ENCODE measurements at places on chromosomes 13 and 19.

DNA sequence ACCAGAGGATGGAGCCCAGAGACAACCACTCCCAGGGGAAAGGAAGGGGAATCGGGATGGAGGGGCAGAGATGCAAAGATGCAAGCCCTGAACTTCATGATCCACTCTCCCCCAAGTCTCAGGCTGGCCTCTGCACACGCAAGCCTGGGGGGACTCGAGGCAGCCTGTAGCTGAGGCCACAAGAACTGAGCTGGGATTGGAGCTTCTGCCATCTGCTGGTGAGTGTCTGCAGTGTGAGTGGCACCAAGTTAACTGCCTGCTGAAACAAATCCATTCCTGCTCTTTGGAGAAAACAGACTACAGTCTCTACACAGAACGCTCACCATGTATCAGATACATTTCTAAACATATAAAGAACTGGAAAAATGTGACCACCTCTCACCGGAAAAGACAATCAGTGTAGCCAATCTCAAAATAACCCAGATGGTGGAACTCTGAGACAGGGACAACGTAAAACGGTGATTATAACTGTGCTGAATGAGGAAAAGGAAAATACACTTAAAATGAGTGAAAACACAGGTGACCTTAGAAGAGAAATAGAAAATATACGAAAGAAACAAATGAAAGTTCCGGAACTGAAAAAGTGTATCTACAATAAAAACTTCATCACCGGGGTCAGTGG, 62.1 kb downstream of the KLF2 start:
- DNase-seq, result peak; percentile 77

GRCh38 chr19:14821937-14822336, 13.0 kb downstream of the OR7A5 start:
- no peak for DNase-seq

- DNase-seq, result no peak
Measured at GRCh38 chr13:31997641-31998040, 33.9 kb upstream of the FRY start.

DNA sequence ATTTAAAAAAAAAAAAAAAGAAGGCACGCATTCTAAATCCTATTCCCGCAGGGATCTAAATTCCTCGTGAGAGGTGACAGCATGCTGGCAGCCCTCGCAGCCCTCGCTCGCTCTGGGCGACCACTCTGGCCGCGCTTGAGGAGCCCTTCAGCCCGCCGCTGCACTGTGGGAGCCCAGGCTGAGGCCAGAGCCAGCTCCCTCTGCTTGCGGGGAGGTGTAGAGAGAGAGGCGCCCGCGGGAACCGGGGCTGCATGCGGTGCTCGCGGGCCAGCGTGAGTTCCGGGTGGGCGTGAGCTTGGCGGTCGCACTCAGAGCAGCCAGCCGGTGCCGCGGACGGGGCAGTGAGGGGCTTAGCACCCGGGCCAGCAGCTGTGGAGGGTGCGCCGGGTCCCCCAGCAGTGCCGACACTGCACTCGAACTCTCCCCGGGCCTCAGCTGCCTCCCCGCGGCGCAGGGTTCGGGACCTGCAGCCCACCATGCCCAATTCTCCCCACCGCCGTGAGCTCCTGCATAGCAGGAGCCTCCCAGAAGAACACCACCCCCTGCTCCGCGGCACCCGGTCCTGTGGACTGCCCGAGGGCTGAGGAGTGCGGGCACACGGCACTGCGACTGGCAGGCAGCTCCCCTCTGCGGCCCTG, 553.9 kb downstream of the LMO7 start:
- no peak for DNase-seq

GRCh38 chr13:44313674-44314073, 60.0 kb upstream of the SERP2 start:
- no peak for DNase-seq

- DNase-seq, result no peak
Measured at GRCh38 chr13:98098516-98098915, 44.4 kb upstream of the FARP1 start.

DNA sequence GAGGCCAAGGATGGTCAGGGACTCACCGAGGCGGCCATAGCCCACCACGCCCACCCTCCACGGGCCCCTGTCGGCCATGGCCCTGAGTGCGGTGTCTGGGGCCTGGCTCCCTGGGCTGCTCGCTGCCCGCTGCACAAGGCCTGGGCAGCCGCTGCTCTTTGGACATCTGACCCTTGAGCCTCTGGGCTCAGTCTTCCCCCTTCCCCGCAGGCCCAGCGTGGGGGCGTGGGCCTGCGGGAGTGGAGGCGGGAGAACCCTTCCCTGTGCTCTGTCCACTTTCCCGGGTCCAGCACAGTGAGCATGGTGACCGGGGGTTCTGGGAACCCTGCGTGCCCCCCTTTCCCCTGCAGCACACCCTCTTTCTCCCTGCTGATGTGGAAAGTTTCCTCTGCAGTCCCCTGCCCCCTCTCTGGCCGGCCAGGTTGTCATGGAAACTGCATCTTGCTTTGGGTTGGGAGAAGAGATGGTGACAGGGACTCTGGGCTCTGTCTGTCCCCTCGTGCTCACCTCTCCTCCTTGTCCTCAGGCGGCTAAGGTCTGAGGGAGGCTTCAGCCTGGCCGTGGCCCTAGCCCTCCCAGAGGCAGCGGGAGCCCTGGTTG, at the start of gene ASPDH:
ASPDH (minus strand) TSS at position 168 of the 600 bp plus-strand sequence; CDS start at position 78, 90 bp downstream.
- DNase-seq, result no peak

DNA sequence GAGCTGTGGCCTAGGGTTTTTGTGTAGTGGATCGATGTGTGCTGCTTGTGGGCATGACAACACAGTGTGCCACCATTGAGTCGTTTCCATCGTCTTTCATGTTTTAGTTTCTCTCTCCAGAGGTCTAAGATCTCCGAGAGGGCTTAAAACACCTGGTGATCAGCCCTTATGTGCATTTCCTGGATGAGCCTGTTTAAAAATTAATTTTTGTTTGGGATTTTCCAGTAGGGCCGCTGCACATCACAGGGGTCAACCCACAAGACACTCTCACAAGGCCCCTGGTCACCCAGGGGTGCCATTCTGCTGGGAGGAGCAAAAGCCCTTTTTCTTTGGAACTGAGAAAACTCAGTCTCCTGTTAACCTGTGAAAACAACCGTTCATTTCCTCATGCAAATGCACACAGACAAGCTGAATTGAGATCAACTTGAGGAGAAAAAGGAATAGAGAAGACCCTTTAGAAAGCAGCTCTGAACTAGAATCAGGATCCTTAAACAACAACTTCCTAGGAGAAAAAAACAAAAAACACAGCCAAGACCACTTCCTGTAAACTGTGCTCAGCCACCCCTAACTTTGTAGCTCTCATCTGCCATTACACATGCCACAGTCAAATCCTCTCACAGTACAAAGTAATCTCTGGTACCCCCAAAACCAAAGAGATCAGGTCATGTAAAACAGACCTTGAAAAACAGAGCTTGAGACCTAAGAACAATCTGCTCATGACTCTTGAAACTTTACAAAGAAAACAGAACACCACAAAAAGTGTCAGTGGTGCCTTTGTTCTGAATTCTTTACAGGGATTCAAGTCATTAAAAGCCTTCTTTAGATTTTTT, 8.3 kb upstream of the MTRF1 start:
- peak; percentile 12 for DNase-seq

DNA sequence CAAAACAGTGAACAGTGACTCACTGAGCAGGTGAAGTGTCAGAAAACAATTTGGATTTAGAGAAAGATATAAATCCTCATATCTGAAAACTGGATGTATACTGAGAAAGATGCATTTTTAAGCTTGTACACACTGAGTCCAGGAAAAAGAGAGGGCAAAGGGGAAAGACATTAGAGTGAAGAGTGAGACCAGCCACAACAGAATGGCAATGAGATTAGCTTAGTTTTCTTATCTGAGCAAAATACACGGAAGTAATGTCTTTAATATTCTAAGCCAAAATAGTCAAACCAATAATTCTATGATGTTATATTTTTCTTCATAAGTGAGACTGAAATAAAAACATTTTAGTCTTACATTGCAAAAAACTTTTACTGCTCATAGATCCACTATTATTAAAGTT, 236.0 kb downstream of the SLITRK5 start:
- no peak for DNase-seq

- no peak for DNase-seq
Measured at GRCh38 chr19:46944123-46944748, 75.4 kb upstream of the NPAS1 start.

DNA sequence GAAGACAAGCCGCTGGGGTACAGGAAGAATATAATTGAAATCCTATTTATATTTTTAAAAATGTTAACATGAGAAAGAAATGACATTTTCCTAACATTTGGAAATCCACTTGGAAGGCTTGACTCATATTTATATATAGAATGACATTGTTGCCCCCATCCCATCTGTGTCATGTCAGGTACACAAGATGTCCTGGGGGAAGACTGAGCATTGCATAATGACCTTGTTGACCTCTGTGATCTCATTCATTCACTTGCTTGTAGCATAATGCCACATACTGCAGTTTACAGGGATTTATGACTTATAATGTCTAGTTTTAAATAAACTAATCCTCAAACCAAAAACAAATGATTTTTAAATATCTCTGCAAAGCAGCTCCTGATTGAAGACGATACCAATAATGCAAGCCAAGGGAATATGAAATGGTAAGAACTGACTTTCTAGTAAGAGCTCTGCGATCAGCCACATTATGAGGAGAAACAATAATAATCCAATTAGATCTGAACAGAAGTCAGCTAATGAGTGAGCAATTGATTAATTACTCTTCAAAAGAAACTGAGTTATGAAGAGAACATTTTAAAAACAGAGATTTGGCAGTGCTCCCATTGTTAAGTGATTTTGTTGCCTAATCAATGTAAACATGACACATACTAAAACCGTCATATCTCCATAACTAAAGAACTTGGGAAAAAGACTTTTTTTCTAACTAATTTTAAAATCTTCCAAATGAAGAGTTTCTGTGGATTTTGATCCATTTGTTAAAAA, 21.2 kb upstream of the VWA8 start:
- DNase-seq, result no peak

DNA sequence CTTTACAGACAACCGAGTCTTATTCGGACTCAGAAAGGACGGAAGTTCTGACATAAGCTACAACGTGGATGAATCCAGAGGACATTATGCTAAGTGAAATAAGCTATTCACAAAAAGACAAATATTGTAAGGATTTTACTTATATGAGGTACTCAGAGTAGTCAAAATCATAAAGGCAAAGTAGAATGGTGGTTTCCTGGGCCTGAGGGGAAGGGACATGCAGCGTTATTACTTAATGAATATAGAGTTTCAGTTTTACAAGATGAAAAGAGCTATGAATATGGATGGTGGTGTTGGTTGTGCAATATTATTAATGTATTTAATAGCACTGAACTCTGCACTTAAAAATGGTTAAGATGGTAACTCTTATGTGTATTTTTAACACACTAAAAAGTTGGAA, 419.1 kb upstream of the SGCG start:
- no peak for DNase-seq

- no peak for DNase-seq
Measured at GRCh38 chr19:22503524-22503923, 81.4 kb upstream of the ZNF98 start.

GRCh38 chr13:89650226-89650625, 1697.3 kb upstream of the MIR17HG start:
- DNase-seq, result no peak

DNA sequence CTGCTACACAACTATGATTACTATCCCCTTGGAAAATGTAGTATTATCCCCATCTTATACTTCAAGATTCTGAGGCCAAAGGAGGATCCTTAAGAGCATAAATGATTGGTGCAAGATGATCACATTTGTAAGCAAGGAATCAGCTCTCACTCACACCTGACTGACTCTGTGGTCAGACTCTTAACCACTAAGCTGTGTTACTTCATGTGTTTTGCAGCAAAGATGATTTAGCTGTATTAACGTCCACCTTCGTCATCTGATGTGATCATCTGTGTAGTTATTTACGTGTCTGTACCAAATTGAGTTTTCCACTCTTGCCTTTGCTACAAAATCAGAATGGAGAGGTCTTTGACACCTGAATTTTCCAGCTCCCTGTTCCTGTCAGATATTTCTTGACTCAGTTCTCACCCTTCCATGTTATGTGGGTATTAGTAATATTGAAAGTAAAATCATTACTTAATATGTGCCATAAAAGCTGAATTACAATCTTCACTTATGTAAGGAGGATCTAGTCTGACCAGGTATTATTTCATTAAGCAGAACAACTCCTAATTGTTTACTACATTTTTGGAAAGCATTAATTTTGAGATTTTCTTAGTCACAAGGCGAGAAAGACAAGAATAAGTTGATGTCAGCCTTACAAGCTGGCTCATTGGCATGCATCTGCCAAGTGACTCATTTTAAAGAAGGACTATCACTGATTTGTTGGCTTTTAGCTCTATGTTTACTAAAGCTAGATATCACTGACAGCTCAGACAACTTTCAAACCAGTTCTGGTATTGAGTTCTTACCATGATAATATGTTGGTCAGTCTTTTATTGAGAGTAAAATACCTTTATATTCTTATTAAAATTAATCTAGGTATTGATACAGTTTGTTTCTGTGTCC, 1279.8 kb upstream of the PCDH9 start:
- DNase-seq, result no peak

- DNase-seq, result no peak
Measured at GRCh38 chr13:95540888-95541287, 11.6 kb upstream of the CLDN10 start.

DNA sequence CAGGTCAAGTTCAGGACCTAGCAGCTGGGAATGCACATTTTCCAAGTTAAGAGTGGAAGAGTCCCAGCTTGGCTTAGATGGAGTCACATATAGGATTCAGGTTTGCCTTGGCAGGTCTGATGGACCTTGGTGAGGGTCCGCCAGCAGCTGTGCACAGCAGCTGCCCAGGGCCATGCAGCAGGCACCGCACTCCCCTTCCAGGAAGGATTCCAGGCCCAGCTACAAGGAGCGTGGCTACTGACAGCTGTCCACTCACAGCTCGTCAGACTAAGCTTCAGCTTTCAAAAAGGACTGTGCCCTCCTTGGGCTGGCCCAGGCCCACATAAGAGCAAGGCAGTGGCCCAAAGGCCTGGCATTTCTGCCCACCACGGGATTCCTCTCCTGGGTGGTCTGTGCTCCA, 68.4 kb downstream of the ALOX5AP start:
- DNase-seq, result no peak

DNA sequence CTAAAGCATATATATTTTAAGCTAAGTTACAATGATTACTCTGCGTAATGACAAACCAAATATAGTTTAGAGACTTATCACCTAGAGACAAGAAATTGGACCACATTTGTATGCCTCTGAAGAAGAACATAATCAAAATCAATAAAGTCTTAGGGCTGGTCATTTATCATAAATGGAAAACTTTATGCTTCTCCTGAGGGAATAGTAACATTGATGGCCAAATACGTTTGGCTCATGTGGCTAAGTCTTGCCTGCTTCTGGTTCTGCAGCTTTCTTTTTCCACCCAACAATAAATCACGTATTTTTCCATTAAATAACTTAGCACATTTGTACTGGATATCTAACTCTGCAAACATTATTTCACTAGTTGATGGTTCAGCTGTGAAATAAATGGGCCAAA, 458.4 kb downstream of the SLITRK1 start:
- no peak for DNase-seq
